ENCODE measurements at places on chromosomes 7 and 10.

DNA sequence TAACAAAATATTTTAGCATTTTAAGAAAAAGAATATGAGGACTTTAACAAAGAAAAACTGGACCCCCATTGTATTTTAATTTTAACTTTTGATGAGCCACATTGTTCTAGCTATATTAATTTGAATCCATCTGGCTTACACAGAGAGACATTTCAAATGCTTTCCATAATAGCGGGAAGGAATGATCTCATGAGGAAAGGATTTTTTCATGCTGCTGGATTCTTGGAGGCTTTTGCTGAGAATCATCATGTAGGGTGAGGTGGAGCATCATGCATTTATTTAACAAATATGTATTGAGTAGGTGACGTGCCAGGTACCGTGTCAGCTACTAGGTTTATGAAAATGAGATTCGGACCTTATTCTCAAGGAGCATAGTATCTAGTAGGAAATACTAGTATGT is 1006.3 kb downstream of the SORCS1 start:
- DNase-seq: no peak

- DNase-seq: no peak
Observed at GRCh38 chr7:41881331-41882130, 178.6 kb upstream of the INHBA start.

- no peak for DNase-seq
Observed at GRCh38 chr7:159060440-159060839, 84.2 kb downstream of the VIPR2 start.

DNA sequence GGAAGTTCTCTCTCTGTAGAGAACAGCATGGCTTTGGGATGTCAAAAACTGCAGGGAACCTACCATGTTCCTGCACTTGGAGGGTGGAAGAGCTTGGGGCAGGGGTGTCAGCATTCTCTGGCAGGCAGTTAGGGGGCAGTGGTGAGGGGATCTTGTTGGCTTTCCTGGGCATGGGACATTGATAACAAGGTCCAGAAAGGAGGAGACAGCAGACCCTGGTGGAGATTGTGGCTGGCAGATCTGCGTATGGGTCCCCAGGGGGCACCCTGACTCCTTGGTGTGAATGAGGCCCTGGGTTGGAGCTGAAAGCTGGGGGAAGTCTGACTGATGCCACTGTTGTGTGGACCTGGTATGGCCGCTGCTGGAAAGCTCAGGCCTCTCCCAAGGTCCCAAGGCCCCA is 22.9 kb upstream of the CAMK2B start:
- no peak for DNase-seq

- DNase-seq: peak; percentile 58
Observed at GRCh38 chr7:151013733-151014497, 10.4 kb downstream of the ATG9B start.

DNA sequence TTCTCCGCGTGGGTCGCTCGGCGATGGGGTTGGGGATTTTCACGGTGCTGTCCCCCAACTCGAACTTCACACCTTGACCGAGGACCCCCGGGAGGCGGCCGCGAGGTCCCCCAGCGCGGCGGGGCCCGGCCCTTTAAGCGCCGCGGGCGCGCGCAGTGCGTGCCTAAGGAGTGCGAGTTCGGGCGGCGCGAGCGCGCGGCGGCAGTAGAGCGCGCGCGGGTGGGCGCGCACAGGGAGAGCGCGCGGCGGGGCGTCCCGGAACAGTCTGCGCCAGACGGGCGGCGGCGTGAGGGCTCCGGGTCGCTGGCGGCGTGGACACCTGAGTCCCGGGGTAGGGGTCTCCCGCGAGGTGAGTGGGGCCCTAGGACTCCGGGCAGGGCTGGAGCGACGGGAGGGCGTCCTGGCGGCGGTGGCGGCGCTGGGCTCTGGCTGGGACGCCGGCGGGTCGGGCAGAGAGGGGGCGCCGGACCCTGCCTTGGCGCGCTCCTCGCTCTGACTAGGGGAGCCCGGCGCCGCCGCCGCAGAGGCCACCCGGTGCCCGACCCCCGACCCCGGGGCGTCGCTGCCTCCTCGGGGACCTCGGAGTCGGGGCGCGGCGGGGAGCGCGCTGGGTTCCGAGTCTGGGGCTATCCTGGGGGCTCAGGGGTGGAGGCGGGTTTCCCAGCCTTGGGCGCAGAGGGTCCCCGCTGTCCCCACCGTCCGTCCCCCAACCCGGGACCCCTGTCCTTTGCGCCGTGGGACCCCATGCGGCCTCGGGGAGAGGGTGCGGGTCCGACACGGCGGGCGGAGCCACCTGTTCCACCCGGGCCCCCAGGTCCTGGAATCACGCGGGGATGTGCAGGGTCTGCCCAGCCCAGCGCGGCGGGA is at the start of gene PROSER2:
PROSER2 (plus strand) TSS at position 235 of the 867 bp plus-strand sequence. CDS start 28,722 bp downstream, outside the sequence.
- peak; percentile 72 for DNase-seq

- no peak for DNase-seq
Observed at GRCh38 chr7:94656925-94657731, 1.2 kb upstream of the SGCE start.

DNA sequence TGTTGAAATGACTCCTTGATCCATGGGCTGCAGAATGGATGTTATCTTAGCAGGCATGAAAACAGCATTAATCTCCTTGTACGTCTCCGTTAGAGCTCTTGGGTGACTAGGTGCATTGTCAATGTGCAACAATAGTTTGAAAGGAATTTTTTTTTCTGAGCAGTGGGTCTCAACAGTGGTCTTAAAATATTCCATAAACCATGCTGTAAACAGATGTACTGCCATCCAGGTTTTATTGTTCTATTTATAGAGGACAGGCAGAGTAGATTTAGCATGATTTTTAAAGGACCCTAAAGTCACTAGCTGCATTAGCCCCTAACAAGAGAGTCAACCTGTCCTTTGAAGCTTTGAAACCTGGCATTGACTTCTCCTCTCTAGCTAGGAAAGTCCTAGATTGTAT is 64.0 kb downstream of the NRF1 start:
- no peak for DNase-seq

GRCh38 chr7:37376386-37376785 is 72.3 kb downstream of the ELMO1 start:
- DNase-seq: no peak

- no peak for DNase-seq
Observed at GRCh38 chr10:71711052-71711623, 8.4 kb downstream of the C10orf105 start.

DNA sequence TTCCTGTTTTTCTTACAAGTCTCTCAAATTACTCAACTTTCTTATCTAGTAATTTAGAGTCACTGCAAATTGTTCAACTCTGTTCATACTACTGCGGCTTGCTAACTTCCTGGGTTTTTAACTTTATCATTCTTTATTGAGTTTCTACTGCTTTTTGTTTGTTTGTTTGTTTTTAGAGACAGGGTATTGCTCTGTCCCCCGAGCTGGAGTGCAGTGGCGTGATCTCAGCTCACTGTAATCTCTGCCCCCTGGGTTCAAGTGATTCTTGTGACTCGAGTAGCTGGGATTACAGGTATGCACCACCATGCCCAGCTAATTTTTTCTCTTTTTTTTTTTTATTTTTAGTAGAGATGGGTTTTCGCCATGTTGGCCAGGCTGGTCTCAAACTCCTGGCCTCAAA is 182.9 kb downstream of the TSPAN12 start:
- no peak for DNase-seq

GRCh38 chr10:11721806-11722205 is 20.4 kb upstream of the ECHDC3 start:
- no peak for DNase-seq

DNA sequence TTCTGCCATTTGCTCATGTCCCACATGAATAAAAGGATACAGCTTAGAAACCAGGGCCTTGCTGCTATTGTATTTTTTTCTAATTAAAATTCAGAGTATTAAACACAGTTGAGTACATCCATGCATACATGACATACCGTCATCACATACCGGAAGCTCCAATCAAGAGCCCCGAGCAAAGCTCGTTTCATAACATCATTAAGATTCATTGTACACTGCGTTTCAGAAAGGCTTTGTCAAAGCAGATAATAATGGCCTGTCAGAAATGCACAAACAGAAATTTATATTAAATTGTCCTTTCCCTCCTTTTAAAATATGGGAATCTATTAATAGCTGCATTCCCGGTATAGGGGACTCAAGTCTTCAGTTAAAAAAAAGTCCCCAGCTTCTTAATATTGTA is 103.4 kb downstream of the PRTFDC1 start:
- DNase-seq: no peak

DNA sequence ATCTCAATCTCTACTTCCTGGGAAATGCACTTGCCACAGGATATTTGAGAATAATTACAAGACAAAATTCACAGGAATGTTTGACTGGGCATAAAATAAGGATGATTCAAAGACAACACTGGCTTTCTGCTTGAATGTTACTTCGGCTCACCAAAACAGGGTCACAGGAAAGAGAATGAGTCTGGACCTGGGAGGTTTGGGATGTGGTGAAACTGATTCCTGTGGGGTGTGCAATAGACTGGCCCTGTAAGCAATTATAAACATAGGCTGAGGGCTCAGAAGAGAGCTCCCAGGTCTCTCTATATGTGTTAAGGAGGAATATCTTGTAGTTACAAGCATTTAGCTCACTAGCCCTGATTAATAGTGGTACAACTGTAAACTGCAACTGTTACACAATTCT is 613.9 kb upstream of the CELF2 start:
- no peak for DNase-seq

DNA sequence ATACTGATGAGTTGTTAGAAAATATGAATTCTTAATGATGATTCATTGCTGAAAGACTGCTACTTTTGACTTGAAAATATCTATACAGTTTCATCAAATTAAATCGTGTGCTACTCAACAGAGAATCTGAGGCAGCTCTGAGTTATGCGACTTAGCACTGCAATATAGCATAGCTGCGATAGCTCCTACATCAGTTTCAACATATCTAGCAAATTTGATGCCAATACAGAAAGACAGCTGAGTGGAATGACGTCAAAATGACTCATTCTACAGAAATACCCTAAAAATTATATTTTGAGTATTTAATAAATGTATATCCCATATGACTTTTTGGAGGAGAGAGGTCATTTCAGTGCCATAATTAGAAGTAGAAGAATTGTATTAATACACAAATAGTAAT is 1.1 kb upstream of the TARP start:
- no peak for DNase-seq

DNA sequence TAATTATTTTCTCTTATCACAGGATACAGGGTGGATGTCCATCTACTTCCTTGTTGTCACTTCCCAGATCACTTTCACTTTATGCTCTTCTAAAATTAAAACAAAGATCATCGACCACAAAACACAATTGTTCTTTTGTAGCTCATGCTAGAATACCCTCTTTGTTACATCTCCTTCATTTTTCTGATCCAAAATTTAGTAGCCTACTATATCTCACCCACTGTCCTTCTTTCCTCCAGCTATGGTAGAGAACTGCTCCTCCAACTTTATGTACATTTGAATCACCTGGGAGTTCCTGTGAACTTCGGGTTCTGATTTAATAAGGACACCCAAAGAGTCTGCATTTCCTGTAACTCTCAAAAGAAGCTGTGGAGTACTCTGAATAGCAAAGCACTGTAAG is 1.2 kb upstream of the AHR start:
- no peak for DNase-seq

DNA sequence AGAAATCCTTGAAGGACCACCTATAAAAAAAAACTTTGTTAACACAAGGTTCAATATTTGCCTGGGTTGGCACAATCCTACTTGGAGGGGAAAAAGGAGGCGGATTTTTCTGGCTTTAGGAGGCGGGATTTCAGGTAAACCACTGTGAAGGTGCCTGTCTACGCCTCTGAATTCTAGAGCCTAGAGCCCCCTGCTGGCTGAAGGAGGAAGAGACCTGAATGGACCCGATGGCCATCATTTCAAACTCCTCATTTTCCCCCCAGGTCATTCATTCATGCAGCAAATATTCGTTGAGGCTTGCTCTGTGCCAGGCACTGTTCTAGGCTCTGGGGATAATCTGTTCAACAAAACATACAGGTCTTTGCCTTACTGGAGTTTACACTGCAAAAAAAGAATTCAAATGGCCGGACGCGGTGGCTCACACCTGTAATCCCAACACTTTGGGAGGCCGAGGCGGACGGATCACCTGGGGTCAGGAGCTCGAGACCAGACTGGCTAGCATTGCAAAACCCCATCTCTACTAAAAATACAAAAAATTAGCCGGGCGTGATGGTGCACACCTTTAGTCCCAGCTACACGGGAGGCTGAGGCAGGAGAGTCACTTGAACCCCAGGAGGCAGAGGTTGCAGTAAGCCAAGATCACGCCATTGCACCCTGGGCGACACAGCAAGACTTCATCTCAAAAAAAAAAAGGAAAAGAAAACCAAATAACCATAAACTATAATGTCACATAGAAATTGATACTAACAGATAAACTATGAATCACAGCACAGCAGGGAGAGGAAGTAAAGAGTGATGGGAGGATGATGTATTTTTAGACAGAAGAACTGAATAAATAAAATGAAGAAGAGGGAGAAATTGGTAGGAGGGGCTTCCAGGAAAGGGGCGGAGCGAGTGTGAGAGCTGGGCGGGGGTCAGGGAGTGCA is 90.1 kb upstream of the NFE2L3 start:
- DNase-seq: peak; percentile 73

Data from liver (tissue), 10 donors.